ENCODE measurements at places on chromosomes 5 and 9.

DNA sequence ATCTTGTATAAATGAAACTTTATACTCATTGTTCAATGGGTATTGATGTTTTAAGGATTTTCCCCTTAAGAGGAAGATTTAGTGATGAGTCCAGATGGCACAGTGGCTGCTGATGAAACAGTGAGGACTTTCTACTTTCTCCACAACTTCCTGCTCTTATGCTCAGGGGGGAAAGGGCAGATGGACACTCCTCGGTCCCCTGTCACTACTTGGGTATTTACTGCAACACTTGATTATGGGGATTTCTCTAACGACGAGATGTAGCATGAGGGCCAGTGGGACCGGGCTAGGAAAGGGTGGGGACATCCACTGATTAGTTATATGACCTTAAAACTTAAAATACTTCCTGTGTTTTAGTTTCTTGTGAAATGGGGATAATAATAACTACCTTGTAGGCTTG lies 146.1 kb upstream of the HMHB1 start:
- no peak for DNase-seq

DNA sequence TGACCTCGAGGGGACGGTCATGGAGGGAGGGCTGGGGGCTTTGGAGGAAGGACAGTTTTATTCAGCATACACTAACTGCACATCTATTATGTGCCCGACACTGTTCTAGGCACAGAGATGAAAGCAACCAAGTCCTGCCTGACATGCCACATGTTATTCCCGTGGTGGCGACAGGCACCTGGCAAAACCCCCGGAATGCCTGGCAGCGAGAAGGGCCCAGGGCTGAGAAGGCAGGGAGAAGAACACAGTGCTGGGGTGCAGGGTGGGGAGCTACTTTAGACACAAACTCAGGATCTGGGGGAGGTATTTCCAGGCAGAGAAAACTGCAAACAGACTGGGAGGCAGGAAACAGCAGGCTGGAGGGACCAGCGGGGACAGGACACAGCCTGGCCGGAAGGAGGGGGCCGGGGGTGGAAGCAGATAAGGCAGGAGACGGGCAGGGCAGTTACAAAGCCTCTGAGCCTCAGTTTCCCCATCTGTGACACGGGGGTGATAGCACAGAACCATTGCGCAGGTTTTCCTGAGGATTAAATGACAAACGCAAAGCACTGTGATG lies 77.7 kb downstream of the STK10 start:
- no peak for DNase-seq

GRCh38 chr5:173634465-173634983 lies 18.1 kb upstream of the BOD1 start:
- no peak for DNase-seq

DNA sequence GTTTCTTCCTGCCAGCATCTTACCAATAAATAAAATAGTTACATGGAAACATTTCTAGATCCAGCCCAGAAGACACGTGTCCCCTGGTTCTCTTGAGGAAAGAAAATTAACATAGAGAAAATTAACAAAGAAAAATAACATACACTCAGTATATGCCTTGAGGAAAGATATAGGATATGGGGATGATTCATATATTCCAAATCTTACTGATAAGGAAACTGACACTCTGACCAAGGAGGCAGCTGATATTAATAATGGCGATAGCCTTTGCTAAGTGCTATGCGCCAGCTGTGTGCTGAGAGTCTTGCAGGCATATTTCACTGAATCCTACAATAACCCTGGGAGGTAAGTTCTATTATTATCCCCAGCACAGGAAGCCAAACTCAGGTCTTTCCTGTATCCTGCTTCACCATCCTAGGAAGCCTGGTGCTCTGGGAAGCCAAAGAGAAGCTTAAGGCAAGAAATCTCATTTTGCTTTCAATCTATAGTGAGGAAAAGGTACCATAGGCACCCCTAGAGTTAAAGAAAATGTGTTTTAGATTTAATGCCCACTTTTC lies 302.7 kb upstream of the NREP start:
- no peak for DNase-seq

GRCh38 chr5:38329132-38329715 lies 70.9 kb downstream of the EGFLAM start:
- no peak for DNase-seq

Data from frontal cortex (tissue), 4 donors.